ENCODE measurements at places on chromosomes 11 and 22.
A peak's percentile ranks its signal among the peaks of the same experiment; 100 is the strongest.

DNA sequence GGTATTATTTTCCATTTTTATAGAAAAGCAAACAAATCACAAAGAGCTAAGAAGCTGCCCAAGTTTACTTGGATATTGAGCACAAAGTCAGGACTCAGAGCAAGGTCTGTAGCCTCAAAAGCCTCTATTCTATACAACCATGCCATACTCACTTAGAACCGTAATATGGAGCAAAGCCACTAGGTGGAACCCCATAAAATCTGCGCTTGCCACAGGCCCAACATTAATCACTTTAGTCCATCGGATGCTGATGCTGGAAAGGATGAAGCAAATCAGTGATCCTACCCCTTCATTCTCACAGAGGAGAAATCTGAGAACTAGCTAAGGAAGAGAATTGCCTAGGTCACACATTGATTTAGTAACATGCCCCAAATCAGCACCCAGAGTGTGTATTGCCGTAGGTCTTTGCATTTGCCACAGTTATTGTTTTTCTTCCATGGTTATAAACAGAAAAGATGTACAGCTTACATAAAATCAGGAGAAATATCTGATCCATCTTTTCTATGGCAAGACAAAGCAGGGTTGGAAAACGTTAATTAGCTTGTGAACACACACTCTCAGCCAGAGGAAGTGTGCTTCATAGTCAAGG lies 56.7 kb upstream of the RAB38 start:
- DNase-seq: no peak

GRCh38 chr11:73233211-73233610 lies 15.1 kb downstream of the P2RY2 start:
- no peak for DNase-seq

DNA sequence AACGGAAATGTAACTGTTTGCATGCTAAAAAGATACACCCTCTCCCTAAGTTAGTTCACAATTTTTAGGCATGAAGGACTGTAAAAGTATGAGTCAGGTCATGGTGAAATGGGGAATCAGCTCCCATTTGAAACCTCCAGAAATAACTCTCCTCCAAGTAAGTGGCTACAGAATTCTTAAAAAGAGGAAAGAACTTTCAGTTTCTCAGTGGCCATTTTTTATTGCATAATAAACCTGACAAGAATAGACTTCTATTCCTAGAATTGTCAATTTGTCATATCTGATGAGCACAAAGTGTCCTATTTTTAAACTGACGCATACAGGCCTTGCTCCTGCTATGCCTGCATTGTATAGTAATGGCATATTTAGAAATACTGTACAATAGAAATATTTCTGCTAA lies 612.2 kb downstream of the CNTN5 start:
- no peak for DNase-seq

DNA sequence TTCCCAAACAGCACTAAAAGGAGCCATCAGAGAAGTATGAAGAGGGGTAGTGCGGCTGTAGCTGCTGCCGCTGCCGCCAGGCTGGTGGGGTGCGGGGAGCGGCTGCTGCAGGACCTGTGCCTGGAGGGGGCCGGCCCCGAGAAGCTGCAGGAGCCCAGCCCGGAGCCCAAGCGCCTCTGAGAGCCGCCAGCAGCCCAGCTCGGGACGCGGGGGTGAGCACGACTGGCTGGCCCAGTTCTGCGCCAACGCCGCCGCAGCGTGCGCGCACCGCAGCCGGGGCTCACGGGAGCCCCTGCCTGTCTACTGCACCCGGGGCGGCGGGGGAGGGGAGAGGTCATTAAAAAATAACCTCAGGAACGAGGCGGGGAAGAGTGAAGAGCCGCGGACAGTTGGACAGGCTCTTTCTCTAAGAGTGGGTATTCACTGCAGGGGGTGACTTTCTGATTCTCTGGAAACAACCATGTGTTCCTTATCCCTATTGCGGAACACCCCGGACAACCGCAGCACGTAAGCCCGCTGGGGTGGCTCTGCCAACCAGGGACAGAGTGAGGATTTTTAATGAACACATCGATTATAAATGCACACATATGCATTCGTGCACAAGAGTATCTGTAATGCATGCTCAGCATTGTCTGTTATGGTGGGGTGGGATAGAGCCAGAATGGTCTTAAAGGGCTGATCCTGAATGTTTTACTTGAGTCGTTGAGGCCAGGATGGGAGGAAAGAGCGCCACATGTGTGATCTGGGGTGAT lies 453 bp downstream of the GAS2 start:
- DNase-seq: no peak

DNA sequence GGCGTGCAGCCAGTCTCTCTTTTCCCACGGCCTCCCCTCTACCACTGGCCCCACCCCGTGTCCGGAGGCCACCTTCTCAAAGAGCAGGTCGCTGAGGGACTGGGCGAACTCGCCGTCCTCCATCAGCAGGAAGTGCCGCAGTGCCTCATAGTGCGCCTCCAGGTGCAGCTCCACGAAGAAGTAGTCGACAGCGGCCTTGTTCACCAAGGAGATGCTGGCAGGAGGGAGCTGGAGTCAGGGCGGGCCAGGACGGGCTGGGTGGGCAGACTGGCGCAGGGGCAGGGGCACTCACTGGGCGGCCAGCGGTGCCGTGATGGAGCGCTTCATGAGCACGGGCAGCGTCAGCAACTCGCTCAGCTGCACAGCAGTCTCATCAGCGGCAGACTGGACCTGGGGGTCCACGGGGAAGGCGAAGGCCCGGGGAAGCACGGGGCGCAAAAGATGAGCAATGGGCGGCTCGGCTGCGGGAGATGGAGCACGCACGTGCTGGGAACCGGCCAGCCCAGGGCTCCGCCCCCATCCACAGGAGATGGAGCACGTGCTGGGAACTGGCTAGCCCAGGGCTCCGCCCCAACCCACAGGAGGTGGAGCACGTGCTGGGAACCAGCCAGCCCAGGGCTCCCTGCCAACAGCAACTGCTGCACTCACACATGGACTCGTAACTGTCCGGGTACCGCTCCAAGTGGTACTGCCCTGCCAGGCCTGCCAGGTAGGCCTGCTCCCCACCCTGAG lies 18.4 kb downstream of the SELENOO start:
- DNase-seq: peak; percentile 31

- DNase-seq: no peak
Measured at GRCh38 chr22:23035557-23036277, 34.6 kb upstream of the GNAZ start.

- DNase-seq: no peak
Measured at GRCh38 chr11:77874206-77874605, 53.3 kb downstream of the AAMDC start.

DNA sequence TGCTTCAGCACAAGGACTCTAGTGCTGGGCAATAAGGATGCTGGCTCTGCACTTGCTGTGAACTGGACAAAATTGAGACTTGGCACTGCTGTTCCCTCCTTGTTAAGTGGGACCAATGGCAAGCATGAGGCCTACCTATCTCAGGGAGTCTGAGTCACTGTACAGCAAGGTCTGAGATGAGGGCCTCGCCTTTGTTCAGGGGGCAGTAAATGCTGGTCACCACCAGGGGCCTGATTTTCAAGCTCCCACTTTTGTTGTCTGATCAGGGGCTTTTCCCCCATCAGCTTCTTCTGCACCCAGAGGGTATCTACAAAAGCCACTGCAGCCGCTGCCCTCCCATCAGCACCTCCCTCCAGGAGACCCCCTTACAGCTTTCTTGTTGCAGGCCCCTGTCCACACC lies 22.8 kb downstream of the DHCR7 start:
- DNase-seq: no peak

GRCh38 chr11:120569861-120570260 lies 58.3 kb downstream of the GRIK4 start:
- DNase-seq: no peak

GRCh38 chr11:114713756-114714155 lies 35.4 kb downstream of the NXPE2 start:
- no peak for DNase-seq

GRCh38 chr11:56700914-56701485 lies 2.1 kb downstream of the OR9G1 start:
- DNase-seq: no peak

DNA sequence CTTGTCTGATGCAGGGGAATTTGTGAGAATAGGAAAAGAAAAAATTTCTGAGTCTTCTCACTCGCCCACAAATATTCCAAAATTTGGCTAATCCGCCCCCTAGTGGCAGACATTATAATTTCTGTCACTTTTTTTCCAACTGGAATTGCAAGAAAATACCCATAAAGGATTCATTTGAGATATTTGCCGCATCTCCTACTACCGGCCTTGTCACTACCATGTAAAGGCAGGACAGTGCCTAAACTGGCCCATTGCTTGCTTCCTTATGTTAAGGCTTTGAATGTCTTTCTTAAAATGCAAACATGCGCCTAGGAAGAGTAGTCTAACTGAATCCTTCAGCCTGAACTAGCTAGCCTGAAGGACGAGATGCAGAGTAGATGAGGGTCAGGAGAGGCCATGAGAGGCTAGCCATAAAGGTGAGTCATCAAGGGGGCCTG lies 9.3 kb upstream of the CEP295 start:
- peak; percentile 6 for DNase-seq

- DNase-seq: no peak
Measured at GRCh38 chr11:9762531-9762930, 98.7 kb downstream of the SWAP70 start.
